ENCODE measurements at places on chromosomes 6 and 20.

- DNase-seq, result no peak
Measured at GRCh38 chr6:88059191-88059590, 11.6 kb downstream of the SPACA1 start.

- no peak for DNase-seq
Measured at GRCh38 chr6:150036081-150036480, 10.7 kb upstream of the RAET1L start.

DNA sequence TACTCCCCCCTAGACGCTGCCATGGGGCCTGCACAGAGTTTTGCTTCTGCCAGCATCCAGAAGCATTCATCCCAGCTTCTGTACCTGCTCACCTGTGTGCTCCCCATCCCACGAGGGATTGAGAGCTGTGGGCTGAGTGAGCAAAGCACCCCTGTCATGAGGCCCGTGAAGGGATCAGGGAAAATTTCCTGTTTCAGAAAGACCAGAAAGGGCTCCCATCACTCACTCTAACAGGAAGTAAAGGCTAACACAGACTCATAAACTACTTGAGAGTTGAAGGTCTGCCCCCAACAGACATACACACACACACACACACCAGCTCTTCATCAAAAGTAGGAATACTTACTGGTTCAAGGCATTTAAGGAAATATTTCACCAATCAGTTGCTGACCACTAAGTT is 256.5 kb upstream of the NT5E start:
- no peak for DNase-seq

- DNase-seq, result no peak
Measured at GRCh38 chr6:104087765-104088164, 772.0 kb downstream of the HACE1 start.

DNA sequence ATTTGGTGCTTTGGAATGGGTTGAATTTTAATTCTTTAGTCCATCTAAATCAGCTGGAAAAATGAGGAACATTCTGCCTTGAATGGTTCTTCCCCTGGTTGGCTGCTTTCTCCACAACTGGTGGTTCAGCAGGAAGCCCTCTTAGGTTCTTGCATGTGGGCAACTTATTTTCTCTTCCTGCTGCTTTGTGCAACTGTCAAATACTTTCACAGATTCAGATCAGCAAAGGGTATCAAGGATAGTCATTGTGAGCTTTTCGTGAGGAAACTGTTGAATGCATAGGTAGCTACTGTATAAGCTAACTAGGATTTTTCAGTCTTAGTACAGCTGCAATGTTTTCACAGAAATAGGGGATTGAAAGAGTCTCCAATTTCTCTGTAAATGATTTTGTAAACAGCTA is 72.9 kb upstream of the MRAP2 start:
- no peak for DNase-seq

- DNase-seq, result no peak
Measured at GRCh38 chr6:80544555-80544954, 438.1 kb downstream of the BCKDHB start.

GRCh38 chr20:8855315-8855714 is 213.6 kb upstream of the PLCB4 start:
- no peak for DNase-seq

DNA sequence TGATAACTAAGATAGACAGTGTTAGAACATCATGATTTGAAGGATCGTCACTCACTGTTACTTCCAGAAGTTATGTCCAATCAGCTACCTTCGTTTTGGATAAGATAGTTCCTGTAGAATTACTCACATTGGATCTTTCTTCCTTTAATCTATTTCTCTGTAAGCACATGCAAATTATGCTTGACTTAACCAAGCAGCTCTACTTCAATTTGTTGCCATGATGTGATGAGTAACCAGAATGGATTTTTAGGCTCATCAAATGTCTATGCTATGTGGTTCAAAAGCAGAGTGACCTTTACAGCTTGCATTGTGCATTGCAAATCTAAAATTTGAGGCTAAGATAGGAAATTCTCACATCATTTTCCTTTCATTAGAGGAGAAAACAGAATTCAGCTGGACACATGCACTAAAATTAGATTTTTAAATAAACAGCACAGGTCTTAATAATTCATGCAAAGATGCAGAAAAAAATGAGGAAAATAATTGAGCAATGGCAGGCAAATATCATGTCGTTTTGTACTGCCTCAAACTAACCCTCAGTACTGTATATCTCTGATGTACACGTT is 76.7 kb upstream of the ZFP64 start:
- no peak for DNase-seq

DNA sequence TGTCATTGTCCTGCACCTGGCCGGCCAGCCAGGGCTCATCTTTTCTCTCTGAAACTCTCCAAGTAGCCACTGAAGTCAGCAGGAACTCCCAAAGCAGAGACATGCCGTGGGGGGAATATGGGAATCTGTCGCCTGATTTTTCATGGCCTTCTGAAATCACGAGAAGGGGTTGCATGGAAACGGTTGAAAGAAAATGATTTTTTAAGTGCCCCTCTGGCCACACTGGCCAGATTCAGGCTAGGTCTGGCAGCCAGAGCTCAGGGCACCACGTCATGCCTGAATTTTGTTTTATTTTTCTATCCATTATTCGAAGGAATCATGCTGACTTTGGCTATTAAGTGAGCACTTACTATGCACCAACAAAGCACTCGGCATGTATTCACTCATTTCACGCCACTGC is 65.2 kb downstream of the EYA2 start:
- no peak for DNase-seq

DNA sequence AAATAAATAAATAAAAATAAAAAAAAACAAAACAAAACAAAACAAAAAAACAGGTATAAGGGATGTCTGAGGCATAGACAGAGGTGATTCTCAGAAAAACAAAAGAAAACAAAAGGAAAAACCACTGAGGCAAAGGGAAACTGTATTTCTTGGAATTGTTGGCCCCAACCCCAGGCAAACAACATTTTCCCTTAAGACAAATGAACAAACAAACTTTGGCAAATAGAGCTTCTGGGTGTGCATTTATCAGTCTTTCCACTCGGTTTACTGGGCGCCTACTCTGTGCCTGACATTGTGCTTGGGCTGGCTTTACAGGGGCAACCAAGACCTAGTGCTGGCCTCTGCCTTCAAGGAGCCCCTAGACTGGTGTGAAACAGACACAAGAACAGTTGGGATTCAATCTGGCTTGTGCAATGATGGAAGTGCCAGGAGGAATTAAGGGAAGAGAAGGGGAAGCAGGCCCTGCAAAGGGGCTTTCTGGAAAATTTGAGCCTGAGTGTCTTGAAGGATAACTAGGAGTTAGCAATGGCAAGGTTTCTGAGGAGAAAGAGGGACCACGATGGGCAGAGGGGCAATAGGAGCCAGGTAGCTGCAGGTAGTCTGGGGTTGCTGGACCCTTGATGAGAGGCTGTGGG is 33.8 kb upstream of the IER3 start:
- DNase-seq, result no peak

DNA sequence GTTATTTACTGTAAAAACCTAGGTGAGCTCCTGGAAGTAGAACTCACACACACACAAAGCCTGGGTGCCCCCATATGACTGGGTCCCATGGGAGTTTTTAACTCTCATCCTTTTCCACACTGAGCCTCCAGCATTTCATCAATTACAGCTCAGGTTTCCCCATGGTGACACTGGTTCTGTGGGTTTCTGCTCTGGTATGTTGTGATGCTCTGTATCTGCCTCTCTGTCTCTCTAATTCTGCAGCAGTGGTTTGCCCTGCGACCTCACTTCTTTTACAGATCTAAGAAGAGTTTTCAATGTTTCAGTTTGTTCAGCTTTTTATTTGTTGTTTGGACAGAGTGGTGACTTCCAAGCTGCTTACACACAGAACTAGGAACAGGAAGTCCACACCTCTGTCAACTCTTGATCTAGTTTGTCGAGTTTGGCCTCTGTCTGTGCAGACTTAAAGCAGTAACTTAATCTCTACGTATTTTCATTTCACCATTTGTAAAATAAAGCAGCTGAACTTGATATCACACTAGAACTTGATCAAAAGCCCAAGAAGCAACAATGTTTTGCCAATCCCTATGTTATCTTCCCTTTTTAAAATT is 554.3 kb downstream of the EPHA7 start:
- no peak for DNase-seq

DNA sequence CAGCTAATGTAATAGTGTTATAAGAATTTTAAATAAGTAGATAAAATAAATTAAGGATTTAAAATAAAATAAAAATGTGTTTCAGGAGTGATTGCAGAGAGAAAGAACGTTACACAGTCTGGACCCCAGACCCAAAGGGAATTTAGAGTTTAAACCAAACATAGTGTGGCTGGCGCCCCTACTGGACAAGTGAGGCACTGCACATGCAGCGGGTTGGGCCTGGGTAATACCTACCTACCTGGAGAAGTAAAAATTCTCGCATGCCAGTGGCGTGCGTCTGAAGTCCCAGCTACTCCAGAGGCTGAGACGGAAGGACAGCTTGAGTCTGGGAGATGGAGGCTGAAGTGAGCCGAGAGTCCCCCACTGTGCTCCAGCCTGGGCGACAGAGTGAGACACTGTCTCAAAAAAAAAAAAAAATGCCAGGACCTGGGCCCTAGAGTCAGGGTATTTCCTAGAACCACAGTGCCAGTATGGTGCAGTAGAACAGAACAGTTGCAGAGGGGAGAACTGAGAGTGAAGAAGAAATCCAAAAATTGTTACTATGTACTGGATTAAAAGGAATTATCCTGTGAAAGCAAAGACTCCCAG is 71.4 kb upstream of the TCF21 start:
- peak; percentile 61 for DNase-seq

- DNase-seq, result no peak
Measured at GRCh38 chr6:91590191-91590590, 1003.3 kb upstream of the MAP3K7 start.

GRCh38 chr6:165858586-165858985 is 195.5 kb upstream of the PDE10A start:
- no peak for DNase-seq

GRCh38 chr6:89525786-89526562 is 93.0 kb downstream of the ANKRD6 start:
- DNase-seq, result no peak

GRCh38 chr20:2745936-2746635 is 53.5 kb downstream of the EBF4 start:
- DNase-seq, result no peak

- DNase-seq, result peak; percentile 99
Measured at GRCh38 chr6:5003604-5004372, at the start of gene RPP40. Gene RPP40 (minus strand): TSS chr6:5004037. CDS start chr6:5004002, 35 bp downstream.

DNA sequence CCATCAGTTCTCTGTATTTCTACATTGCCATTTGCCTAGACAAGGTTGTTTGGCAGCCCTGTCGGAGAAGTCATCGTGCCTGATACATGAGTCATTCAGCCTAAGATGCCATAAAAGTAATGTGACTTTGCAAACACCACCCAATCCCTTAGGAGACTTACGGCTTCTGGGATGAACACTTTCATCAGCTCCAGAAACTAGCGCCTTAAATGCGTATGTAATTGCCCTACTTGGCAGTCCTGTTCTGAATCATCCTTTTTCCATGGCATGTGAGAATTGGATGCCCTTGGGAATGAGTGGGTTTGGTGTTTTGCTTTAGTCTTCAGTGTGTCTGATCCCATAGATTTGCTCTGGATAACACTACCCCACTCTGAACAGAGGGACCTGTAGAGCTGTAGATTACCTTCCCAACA is 158.5 kb downstream of the SASH1 start:
- no peak for DNase-seq

GRCh38 chr20:59664421-59664941 is 60.1 kb downstream of the PHACTR3 start:
- DNase-seq, result no peak

GRCh38 chr20:63323357-63323981 is 30.5 kb downstream of the COL20A1 start:
- DNase-seq, result no peak

- DNase-seq, result no peak
Measured at GRCh38 chr6:14705841-14706377, 540.0 kb upstream of the JARID2 start.

- no peak for DNase-seq
Measured at GRCh38 chr6:90466154-90466940, 120.5 kb downstream of the MAP3K7 start.

DNA sequence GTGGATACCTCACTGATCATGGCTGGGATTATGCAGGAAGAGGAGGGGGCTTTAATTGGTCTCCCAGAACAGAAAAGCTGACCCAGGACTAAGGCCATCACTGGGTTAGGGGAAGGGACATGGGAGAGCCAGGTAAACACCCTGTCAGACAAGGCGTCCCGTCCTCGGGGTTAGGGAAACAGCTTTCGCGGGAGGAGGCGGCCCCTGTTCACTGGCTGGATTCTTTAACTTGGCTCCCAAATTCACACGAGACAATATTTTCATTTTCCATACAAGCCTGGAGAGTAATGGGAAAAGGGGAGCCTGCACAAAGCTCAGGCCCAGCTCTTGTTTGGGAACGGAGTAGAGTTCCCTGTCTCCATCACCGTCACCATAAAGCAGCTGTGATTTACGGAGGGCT is 29.3 kb downstream of the KCNK5 start:
- no peak for DNase-seq

DNA sequence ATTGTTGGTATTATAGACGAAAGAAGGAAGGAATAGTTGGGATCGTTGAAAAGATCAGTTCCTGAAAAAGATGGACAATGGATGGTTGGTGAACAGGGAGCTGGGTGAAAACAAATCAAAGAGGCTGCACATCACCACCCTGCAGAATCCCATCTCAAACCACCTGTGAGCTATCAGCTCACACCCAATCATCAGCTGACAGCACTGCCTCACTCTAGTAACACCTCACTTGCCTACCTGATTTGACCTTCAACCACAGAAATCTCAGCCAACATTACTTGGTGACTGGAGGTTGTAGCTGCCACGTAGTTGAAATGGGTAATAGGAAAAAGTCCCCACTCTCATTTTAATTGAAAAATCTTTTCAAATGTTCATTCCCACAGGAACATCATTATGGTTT is 101.8 kb upstream of the DST start:
- no peak for DNase-seq

Measured in H1 (cell line).